Activated CD4-positive, alpha-beta memory T cell treated with anti-CD3 and anti-CD28 coated beads, Interleukin-2, amount 10 ng/mL, durations not matched to agents 7 days and 5 days (primary cell): ENCODE measurements at places on chromosomes 4 and X. TPM values are rescaled to one million over a fixed set of nuclear protein-coding genes. Genes with fewer than 3 reads are reported as not detected.

The ABRAXAS1 gene
- 11.2 TPM for total RNA-seq

The INTU gene
- total RNA-seq, result not detected

The CLIC2 gene
- 0.50 TPM for total RNA-seq

The PAGE3 gene
- not detected for total RNA-seq

DNA sequence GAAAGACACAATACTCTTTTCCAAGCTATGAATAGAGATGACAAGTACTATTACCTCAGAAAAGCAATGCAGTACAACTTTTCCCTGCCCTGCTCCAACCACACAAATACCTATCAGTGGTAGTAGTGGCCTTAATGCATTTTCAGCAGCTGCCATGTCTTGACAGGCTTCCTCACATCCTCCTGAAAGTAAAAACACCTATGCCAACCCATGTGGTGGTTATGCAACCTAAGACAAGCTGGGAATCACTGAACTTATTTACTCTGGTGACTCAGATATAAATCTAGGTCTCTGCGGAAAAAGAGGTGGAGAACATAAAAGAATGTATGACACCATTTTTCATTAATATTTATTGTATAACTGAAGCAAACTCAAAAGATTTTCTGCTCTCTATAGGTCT, 14.5 kb downstream of the WDFY3 start:
- DNase-seq, result no peak
